M059J (cell line): ENCODE measurements at places on chromosomes 11 and 22. TPM values are rescaled to one million over a fixed set of nuclear protein-coding genes. Genes with fewer than 3 reads are reported as not detected.

- DNase-seq: peak; percentile 75
Observed at GRCh38 chr22:29782061-29782845, 15.1 kb downstream of the UQCR10 start.

The GAL gene
- total RNA-seq: not detected in 2 replicates

DNA sequence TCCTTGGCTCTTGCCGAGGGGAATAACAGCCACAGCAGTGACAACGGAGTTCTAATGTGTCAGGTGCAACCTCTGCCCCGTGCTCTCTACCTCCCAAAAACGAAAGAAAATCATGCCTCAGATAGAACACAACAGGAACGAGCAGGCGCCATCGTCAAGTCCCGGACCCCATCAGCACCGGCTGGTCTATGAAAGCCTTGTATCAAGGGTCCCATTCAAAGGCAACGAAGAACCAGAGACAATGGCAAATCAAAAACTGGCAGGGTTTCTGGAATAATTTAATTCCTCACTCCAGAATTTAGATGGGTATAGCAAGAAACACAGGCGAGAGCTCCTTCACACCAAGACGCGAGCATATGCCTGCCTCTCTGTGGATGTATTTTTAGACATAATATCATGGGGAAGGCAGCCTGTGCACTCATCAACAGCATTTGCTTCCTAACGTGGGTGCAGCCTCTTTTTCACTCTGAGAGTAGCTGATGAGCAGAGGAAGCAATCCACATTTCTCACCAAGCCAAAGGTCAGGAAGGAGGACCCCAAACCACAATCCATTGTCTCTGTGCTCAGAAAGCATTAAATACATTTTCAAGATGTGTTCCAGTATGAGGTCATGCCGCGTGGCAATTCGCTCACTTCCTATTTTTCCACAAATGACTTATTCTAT lies 193.4 kb upstream of the BLID start:
- peak; percentile 8 for DNase-seq

The APOBEC3A gene
- not detected in 2 replicates for total RNA-seq

- DNase-seq: no peak
Observed at GRCh38 chr11:104529213-104529612, 365.3 kb upstream of the PDGFD start.

- DNase-seq: peak; percentile 29
Observed at GRCh38 chr11:2734181-2735052, 34.6 kb upstream of the KCNQ1OT1 start.

The ANGPTL5 gene
- not detected in 2 replicates for total RNA-seq

DNA sequence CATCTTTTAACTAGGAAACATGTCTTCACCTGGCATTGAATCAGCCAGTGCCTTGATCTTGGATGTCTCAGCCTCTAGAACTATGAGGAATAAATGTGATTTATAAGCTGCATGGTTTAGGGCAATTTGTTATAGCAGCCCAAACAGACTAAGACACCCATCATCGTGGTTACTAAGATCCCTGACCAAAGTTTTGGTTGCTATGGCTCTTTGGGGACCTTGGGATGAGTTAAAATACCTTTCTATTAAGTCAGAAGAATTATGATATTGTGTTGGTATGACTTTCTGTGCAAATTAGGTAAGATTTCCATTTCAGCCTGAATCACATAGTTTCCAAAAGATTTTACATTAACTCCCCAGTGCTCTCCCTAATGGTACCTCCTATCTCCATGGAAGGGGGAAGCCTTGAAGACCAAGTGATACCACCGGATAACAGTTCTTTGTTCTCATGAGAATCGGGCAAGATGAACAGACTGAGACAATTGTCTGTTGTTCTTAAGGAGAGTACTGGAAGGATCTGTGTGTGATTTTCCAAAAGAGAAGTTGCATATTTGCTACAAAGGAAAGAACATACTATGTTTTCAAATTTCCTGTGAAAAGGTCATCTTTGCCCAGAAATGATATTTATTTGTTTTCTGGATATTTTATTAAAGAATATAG lies 60.4 kb upstream of the UBASH3B start:
- peak; percentile 38 for DNase-seq

DNA sequence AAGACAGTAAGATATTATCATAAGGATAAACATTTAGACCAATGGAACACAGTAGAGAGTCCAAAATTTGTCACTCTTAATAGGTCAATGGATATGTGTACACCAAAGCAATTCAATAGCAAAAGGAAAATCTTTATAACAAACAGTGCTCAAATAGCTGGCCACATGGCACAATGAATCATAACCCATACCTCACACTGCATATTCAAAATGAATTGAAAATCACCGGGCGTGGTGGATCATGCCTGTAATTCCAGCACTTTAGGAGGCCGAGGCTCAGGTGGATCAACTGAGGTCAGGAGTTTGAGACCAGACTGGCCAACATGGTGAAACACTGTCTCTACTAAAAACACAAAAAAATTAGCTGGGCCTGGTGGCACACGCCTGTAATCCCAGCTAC lies 8.4 kb downstream of the SNX32 start:
- DNase-seq: no peak

DNA sequence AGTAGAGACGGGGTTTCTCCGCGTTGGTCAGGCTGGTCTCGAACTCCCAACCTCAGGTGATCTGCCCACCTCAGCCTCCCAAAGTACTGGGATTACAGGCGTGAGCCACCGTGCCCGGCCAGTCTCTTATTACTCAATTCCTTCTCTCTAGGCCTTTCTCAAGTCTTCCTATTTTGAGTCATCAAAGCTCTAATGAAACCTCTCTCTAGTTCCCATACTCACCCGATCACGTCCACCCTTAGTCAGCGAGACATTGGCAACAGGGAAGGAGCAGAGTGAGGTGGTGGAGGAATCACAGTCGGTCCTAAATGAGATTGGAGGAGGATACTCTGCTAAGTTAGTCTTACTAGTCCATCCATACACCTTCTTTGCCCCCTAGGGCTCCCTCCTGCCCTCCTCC lies 5.0 kb downstream of the BSCL2 start:
- no peak for DNase-seq

DNA sequence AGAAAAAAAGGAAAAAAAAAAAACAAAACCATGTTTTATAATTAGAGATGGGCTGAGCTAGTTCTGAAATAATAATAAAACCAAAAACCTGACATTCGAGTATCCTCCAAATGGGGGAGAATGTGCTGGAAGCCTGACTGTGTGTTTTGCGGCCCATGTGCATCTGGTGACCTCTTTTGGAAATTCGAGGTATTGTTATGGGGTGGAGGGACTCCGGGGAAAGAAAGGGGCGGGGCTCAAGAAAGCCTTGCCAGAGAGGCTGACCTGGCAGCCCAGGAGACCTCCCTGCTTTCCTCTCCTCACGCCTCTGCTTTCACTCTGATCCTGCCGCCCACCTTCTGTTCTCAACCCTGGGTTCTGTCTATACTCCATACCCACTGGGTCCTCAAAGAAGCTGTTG lies 72.9 kb downstream of the CTTN start:
- DNase-seq: peak; percentile 54

The MYBPC3 gene
- not detected in 2 replicates for total RNA-seq

The UBASH3B gene
- total RNA-seq: 14.9 and 19.3 TPM in 2 replicates

The PDHX gene
- 62.5 and 81.7 TPM in 2 replicates for total RNA-seq

- DNase-seq: no peak
Observed at GRCh38 chr11:7570938-7571521, 57.2 kb downstream of the PPFIBP2 start.

- DNase-seq: peak; percentile 21
Observed at GRCh38 chr11:976431-977160, 50.9 kb downstream of the AP2A2 start.

The FAM83F gene
- total RNA-seq: not detected in 2 replicates

GRCh38 chr11:110187731-110188130 lies 94.5 kb downstream of the ZC3H12C start:
- DNase-seq: no peak

GRCh38 chr11:66546368-66546965 lies at the start of gene ACTN3:
Gene ACTN3 (plus strand): TSS chr11:66546903. CDS start chr11:66546938, 35 bp downstream.
- no peak for DNase-seq

The TYR gene
- not detected in 2 replicates for total RNA-seq

The PLCB3 gene
- 24.0 and 42.3 TPM in 2 replicates for total RNA-seq

GRCh38 chr11:132983641-132983978 lies 548.7 kb downstream of the OPCML start:
- DNase-seq: no peak

DNA sequence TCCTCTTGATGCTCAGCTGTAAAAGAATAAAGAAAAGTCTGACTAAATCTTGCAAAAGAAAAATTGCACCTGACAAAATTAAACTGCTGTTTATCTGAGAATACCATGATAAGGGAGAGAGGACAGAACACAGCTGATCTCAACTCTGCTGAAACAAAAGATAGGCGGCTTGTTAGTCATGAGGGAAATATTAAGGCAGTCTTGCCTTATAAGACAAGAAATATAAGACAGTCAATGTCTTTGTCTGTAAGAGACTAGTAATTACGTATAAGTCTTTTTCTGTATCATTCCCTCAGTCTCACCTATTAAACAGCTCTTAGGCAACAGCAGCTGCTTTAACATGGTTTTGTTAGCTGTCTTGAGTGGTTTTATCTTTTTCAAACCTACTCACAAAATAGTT lies 296.6 kb downstream of the LUZP2 start:
- DNase-seq: no peak

The MRPL48 gene
- total RNA-seq: 57.7 and 88.5 TPM in 2 replicates

The EIF4G2 gene
- total RNA-seq: 566 and 782 TPM in 2 replicates

DNA sequence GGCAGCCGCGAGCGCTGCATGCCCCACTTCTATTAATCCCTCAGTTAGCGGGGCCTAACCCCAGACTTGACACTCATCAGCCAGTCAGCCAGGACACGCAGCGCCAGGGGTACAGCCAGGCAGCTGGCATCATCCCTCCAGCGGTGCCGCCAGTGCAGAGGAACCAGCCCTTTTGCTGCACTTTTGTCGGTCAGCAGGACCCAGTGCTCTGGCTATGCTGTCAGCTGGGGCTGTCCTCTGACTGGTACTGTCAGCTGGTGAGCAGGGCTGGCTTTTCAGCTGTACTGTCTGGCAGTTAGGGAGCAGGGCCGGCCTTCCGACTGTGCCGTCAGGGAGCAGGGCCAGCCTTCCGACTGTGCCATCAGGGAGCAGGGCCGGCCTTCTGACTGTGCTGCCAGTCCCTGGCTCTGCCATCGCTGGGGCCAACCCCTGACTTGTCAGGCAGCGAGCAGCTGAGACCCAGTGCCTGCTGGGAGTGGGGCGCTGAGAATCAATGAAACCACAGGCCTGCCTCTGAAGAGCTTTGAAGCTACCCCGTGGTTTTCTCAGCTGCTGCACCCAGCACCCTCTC lies 115.4 kb downstream of the KIAA1671 start:
- no peak for DNase-seq

DNA sequence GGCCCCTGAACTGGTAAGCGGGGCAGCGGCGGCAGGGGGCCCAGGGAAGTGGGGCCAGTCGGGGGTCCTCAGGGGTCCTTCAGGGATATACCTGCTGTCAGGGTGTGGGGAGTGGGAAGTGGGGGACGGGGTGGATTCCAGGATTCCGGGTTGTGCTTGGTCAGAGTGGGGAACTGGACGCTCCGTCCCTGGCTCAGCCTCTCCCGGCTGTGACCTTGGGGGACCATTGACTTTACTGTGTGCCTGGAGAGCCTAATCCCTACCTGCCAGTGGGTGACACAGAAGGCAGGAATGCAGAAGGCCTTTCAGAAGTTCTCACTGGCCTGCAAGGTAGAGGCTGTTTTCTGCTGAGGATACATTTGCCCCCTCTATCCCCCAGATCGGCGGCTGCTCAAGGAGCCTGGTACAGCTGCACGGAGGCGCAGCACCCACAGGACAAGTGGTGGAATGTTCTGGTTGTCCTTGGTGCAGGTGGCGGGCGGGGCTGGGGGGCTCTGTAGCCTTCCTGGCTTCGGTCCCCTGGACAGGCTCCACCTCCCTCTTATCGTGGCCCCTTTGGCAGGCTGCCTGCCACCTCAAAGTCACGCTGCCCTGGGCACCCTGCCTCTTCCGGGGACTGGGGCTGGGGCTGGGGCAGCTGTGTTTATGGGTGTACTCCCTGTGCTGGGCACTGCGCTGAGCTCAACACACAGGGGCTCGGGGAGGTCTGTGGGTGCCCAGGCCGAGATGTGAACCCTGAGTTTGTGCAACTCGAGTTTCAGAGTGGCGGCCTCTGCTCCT lies 18.4 kb downstream of the KCNQ1 start:
- DNase-seq: no peak

GRCh38 chr22:41906822-41907221 lies 8.1 kb downstream of the SHISA8 start:
- no peak for DNase-seq

- peak; percentile 82 for DNase-seq
Observed at GRCh38 chr11:34380696-34381095, 22.9 kb upstream of the ABTB2 start.

The P2RX6 gene
- total RNA-seq: 2.1 and 3.6 TPM in 2 replicates

The GAL3ST1 gene
- not detected in 2 replicates for total RNA-seq

- peak; percentile 64 for DNase-seq
Observed at GRCh38 chr11:28713850-28714249, 605.7 kb downstream of the METTL15 start.

The CNTF gene
- total RNA-seq: 0.17 and 0.89 TPM in 2 replicates

The APOL5 gene
- total RNA-seq: not detected in 2 replicates

DNA sequence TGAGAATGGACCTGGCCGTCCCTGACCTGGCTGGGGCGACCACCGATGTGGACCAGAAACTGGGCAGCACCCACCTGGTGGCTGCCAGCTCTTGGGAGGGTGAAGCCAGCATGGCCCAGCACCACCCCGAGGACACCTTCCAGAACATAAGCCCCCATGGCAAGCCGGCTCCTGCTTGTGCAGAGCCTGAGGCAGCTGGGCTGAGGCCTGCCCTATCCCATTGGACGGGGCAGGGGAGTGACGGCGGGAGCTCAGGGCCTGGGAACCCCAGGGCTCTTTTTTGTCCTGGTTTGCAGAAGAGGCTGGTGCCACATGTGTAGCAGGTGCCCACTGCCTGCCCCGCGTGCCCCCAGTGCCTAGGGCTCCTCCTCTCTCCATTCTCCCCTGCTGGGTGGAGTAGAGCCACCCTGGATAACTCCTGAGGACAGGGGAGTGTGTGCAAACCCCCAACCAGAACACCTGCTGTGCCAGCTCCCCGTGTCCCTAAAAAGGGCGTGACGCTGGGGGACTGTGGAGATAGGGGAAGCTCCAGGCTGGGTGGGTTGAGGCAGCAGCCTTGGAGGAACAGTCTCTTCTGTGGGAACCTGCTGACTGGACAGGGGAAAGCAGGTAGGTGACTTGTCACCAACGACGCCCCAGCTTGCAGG lies 11.9 kb downstream of the DUSP8 start:
- no peak for DNase-seq

DNA sequence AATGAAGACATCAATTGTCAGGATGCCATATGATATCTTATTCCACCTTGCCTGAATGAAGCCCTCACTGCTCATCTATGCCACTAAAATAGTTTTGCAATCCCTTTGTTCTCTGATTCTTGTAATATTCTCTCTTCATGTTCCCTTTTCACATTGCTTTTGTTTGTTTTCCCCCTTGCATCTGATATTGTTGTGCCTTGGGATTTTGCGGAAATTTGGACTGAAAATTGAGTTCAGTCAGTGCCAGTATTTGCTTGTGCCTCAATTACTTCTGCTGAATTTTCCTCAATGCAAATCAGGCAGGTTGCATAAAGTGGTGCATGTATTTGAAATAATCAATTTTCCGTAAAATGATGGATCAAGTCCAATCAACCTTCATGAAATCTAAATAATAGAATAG lies 98.3 kb downstream of the PAX6 start:
- DNase-seq: no peak
